ENCODE measurements at places on chromosomes 7 and 10.

- no peak for DNase-seq
Observed at GRCh38 chr10:33267708-33268107, 66.8 kb downstream of the NRP1 start.

GRCh38 chr10:58758321-58758720 is 245.6 kb downstream of the BICC1 start:
- DNase-seq, result no peak

DNA sequence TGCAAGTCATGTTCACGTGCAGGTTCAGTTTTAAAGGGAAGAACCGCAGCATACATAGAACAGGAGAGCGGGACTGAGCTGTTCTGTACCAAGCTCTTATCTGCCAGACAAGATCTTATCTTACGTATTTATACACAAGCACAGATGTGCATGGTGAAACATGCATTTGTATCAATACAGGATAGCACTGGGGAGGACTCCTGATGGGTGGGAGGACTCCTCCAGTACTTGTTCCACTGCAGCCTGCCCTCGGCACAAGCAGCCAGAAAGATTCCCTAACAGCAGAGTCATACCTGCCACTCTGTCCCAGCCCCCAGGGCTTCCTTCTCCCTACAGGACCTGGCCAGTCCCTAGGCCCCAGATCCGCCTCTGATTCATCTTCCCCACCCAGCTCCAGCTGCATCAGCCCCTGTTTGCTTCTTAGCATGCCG is 13.2 kb upstream of the PRKCQ start:
- no peak for DNase-seq

DNA sequence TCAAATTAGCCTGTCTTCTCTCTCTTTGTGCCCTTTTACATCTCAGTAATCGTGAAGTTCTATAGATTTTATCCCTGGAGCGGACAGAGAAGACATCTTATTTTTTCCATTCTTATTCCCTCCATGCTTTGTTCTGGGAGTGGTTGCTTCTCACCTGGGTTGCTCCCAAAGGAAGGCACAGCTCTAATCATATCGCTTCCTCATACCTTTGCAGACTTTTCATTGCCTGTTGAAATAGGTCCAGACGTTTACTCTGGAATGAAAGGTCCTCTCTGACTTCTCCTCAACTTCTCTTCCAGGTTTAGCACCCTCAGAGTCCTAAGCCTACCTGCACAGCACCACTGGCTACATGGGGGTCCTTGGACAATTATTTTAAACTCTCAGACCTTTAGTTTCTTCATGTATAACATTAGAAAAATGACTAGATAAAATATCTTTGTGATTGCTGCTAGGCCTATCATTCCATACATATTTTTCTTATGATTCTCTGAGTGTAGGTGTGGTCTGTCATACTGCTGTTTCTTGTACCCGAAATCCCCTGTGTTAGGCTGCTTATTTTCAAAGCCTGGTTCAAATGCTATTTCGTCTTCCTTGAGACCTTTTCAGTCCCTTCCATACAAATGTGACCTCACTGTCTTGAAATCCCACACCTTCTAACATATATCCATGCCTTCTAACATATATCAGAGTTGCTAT is 418.1 kb downstream of the GFRA1 start:
- peak; percentile 51 for DNase-seq

DNA sequence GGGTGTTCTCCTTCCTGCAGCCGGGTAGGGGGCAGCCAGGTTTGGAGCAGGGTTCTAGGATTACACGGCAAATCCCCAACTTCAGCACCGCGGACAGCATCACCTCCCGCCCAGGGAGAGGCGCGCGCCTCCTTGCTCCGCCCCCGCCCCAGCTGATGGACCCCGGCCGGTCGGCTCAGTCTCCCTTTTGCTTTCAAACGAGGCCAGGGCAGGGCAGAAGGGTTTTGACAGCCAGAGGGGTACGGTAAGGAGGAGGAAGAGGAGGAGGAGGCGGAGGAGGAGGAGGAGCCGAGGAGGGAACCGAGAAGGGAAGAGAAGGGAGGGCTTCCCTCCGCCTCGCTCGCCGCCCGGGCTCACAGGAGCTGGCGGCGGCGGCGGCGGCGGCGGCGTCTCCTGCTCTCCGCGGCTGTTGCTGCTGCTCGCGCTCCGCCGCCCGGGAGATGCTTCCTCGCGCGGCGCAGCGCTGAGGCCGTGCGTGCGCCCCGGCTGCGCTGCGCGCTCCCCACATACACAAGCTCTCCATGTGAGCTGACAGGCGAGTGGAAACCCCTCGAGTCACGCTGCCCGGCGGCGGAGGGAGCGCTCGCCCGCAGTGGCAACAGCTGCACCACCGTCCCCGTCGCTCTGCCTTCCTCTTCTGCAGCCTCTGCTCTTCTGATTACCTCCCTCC is 615 bp upstream of the CNTNAP2 start:
- DNase-seq, result peak; percentile 54

- DNase-seq, result peak; percentile 78
Observed at GRCh38 chr10:89029785-89030437, 39.3 kb downstream of the FAS start.

- no peak for DNase-seq
Observed at GRCh38 chr7:18903695-18904094, 213.7 kb downstream of the TWIST1 start.

DNA sequence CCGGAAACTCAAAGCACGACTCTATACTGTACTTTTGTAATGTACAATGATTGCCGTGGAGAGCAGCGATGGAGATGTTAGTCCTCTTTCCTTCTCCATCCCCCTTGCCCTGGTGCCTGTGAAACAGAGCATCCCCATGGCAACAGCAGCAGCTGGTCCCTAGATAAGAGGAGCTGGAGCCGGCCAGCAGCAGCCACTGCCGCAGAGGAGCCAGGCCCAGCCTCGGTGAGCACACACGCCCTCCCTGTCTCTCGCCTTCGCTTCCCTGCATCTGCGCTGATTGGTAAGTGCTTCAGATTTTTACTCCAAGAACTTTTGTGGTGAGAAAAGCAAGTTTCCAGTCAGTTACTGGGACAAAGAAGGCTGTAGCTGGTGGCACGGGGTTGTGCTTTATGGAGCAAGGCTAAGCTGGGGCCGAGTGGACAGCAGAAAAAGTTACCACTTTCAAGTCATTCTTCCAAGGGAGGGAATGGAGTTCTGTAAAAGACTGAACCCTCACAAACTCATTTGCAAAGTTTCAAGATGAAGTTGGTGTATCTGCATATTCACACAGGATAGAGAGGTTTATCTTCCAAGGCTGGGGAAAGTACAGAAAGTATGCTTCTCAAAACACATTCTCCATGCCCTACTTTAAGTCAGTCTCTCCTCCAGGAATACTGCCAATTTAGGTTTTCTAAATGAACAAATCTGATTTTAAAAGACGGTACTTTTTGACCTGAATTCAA is at the start of gene PPP1R17:
TSS of gene PPP1R17 (plus strand) at position 192 of the 725 bp plus-strand sequence. CDS start 5,227 bp downstream, outside the sequence.
- no peak for DNase-seq

GRCh38 chr7:20193242-20193777 is 23.9 kb downstream of the MACC1 start:
- no peak for DNase-seq

GRCh38 chr7:92636018-92636560 is 45.9 kb upstream of the FAM133B start:
- peak; percentile 65 for DNase-seq

DNA sequence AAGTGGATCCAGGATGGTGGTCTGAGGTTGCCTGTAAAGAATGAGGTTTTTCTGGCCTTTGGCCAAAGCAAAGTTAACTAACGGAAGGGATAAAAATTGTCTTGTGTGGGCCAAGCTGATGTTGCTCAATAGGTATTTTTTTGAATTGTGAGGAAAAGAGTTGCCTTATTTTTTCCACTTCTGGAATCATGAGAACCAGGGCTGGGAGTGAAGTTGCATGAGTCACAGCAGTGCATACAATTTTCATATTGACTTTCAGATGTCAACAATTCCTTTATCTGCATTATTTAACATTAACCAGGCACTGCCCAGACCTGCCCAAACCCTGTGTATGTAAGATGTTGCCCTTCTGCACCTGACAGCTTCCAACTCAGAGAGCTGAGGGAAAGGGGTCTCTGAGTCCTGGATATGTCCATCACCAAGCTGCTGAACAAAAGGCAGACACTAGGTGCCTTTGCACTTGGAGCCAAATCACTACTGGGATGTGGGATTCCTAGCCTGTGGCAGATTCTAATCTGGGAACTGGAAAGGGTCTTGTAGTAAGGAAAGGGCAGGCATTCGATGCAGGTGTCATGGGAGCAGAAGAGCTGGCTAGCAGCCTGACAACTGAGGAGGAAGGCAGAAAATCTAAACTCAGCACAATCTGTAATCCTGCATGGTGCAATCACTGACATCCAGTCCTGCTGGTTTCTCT is 52.3 kb upstream of the SLC35B4 start:
- DNase-seq, result peak; percentile 90

GRCh38 chr10:97564776-97565175 is 7.8 kb upstream of the ANKRD2 start:
- peak; percentile 33 for DNase-seq

DNA sequence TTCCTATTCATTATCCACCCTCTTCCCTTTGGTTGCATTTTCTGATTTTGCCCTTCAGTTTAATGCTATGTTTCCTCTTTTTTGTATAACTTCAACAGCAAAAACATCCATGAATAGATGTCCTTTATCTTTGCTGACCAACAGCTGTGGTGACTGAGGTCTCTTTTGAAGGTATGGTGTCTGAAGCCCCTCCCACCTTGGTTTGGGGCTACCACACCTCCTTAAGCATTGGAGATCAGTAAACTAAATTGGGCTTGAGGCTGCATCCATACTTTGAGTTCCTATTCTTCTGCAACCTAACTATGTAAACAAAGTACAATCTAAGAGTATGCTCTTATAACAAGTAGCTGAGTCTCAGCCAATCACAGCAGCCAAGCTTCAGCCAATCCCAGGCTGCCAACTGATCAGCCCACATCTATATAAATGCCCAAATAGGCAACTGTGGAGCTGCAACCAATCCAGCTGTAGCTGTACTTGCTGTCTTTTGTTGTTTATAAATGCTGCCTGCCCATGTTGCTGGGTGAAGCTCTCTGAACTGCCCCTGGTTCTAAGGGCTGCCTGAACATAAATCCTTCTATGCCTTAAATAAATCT is 69.4 kb upstream of the PDLIM1 start:
- DNase-seq, result peak; percentile 40

DNA sequence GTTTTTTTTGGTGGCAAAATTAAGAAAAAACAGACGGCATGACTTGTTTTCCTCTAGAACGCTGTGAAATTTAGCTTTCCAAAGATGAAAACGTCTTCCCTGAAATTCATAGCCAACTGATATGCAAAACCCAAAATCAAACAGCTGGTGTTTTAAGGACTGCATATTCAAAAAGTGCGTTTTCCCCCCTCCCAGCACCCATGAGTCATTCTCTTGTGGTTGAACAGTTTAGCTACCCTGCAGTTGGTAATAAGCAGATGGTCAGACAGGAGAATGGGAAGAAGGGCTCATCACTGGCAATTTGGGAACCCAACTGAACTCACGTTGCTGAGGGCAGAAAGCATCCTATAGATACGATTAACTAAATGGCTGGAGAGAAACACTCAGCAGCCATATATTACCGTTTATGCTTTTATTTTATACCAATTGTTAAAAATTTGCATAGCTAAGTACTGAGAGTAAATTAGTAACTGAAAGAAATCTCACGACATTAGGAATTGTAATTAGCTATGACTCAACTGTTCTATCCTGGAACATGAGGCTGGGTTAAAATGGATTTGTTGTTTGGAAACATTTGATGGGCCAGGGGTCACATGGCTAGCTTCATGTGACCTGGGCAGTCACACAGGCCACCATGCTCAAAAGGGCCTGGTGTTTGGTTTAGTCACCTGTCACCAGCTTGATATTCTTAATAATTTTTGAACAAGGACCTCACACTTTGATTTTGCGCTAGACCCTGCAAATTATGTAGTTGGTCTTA is 343.1 kb downstream of the PHTF2 start:
- peak; percentile 16 for DNase-seq

GRCh38 chr7:106978425-106979420 is 65.8 kb upstream of the PRKAR2B start:
- DNase-seq, result no peak

DNA sequence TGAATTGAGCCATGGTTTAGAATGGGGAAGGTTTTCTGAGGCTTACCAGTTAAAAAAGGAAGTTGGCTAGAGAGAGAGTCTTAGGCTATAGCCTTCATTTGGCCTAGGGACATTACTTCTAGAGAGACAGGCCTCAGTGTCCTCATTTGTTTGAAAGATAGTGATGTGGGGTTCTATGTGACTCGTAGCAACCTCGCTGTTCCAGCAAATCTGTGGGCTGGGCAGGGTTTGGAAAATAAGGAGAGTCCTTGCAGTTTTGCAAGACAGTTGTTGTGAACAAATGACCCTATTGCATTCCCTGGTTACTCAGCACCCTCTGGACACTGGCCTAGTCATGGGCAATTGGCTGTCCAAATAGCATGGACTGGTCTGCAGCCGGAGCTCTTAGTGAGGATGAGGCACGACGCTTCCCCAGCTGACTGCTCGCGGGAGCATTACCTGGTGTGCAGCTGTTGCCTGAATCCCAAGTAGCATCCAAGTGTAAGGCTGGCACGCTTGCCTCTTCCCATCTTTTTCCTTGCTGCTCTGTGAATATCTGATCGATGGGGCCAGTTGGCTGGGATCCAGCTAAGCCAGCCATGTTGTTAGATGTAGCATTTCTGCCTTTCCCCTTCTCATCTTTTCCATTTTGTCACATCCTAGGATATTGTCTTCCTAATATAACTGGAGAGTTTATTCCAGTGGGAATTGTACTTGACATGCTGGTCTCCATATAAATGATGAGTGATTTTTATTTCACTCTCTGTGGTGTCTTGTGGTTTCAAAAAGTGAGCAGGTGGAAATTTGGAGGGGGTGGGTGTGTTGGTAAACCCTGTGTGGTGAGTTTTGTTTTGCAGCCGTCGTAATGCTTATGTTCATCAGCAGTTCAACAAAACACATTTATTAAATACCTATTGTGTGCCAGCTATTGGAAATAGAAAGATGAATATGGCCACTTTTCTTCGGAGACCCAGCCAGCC is 99.8 kb downstream of the SND1 start:
- peak; percentile 45 for DNase-seq

DNA sequence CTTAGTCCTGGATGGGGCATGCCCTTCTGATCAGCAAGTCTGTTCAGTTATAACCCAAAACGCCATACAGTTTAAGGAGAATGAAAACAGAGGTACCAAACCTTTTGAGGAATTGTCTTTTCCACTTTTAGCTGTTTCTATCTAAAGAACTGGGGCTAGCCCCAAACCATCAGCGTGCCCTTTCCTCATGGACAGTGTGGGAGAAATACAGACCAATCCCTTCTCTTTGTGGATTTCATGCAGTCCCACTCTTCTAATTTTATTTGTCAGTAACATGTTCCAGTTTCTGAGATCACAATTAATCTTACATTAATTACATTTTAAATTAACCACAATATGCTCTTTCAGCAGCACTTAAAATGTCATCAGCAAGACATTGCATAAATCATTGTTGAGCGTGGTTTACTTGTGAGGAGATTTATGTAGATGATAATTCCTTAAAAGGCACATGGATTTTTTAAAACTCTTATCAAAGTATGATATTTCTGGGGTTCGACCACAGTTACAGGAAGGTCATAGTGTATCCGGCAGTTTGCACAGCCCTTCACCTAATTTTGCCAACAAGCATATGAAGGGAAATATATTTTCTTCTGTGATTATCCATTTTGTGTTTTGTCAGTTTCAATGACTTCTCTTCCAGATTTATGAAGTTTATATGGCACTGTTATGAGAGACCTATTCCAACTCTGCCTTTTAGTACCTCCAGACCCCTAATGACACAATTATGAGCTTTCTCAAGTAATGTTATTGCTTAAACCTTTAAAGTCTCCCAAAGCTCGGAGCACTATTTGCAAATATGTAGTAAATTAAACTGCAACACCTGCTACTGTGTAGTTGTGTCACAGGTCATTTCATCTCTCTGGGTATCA is 868.4 kb upstream of the C7orf33 start:
- no peak for DNase-seq

- no peak for DNase-seq
Observed at GRCh38 chr7:5553298-5553877, 129.8 kb upstream of the TNRC18 start.

- DNase-seq, result no peak
Observed at GRCh38 chr7:69603937-69604494, 5.7 kb downstream of the AUTS2 start.
